ENCODE measurements at places on chromosomes 1 and 21. TPM values are rescaled to one million over a fixed set of nuclear protein-coding genes. Genes with fewer than 3 reads are reported as not detected.
A peak's percentile ranks its signal among the peaks of the same experiment; 100 is the strongest.

DNA sequence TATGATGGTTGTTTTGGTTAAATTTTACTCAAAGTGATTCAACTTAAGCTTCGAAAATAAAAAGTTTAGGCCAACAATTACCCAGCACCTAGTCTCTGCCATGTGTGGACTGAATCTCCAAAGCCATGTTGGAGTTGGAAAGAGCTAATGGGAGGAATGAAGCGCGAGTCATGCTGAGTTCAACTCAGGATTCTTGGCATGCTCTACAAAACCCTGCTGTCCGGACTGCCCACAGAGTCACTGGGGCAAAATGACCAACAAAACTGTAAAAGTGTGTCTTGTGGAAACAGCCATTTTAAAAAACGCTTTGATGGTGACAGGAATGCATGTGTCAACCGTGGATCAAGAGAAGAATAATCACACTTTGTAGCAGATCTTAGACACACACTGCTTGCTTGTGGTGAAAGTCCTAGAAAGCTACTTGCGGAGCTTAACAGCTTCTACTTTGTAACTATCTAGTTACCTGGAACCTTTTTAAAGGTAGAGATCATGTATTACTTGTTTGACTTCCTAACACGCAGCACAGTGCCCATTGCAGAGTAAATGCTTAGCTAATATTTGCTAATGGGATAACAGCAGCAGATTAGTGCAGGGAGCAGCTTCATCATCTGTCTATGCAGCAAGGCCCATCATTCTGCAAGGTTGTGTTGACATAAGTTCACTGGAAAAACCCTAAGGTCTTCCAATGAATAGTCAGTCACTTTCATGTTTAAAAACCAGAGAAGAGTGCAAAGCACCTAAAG is 7.0 kb upstream of the GBP6 start:
- H3K36me3 ChIP-seq, result no peaks in the 10 kb centered on the region
- H3K27ac ChIP-seq, result no peak overlapping the region
- H3K27me3 ChIP-seq, result no peaks in the 10 kb centered on the region
- H3K4me1 ChIP-seq, result peaks cover 4% of the 10 kb centered on the region
- H3K4me3 ChIP-seq, result no peak overlapping the region

DNA sequence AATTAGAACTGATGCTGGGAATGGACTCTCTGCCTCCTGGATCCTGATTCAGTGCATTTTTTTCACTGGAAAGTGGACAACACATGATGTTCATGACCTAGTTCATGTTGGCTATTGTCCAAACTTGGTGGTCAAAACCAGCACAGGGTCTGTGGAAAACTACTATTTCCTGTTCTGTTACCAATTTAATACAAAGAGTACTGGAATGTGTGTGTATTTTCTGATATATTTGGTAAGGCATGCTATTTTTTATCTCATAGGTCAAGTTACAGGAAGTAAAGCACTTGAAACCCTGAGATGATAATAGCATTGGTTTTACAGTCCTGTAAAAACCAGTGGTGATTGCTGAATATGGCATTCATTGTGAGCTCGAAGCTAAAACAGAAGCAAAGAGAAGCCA is 89.9 kb downstream of the SGIP1 start:
- no peaks in the 10 kb centered on the region for H3K4me1 ChIP-seq
- peaks cover 4% of the 10 kb centered on the region for H3K27me3 ChIP-seq
- DNase-seq, result no peak

Gene CELA2B
- not detected for total RNA-seq

Gene CRP
- not detected for total RNA-seq

Gene C1orf56
- 2.4 TPM for total RNA-seq

Gene PANK4
- total RNA-seq, result 54.0 TPM

Gene NBPF4
- not detected for total RNA-seq

Gene MPZL1
- total RNA-seq, result 27.4 TPM

Gene PLA2G2A
- total RNA-seq, result not detected

- H3K4me3 ChIP-seq, result no peak overlapping the region
- DNase-seq, result no peak
Observed at GRCh38 chr1:64775113-64775512, 30.2 kb downstream of the RAVER2 start.

Gene FAAH
- total RNA-seq, result 5.1 TPM

- no peaks in the 10 kb centered on the region for H3K27me3 ChIP-seq
- H3K4me3 ChIP-seq, result no peak overlapping the region
- H3K4me1 ChIP-seq, result no peaks in the 10 kb centered on the region
- H3K36me3 ChIP-seq, result peaks cover 40% of the 10 kb centered on the region
Observed at GRCh38 chr1:74717626-74718025, 15.2 kb downstream of the CRYZ start.

Gene RXRG
- not detected for total RNA-seq

- H3K27ac ChIP-seq, result no peak overlapping the region
- H3K4me1 ChIP-seq, result no peaks in the 10 kb centered on the region
- H3K36me3 ChIP-seq, result no peaks in the 10 kb centered on the region
- no peak for DNase-seq
- peaks cover 4% of the 10 kb centered on the region for H3K27me3 ChIP-seq
Observed at GRCh38 chr1:221350091-221350490, 391.8 kb downstream of the DUSP10 start.

DNA sequence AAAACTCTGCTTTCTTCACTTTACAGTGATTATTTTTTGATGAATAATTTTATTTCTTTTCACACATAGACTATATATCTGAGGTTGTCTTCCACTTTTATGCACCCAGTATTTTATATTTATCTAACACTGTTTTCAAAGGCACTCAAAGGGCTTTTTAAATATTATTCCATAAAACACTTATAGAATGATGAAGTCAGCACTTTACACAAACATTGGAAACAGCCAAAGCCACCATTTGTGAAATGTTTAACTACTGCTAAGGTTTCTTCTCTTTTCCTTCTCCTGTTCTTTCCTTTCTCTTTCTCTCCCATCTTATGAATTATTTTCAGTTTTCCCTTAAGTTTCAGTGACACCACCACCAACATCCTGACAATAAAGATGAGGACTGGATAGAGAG is 317.7 kb upstream of the FAM78B start:
- no peak overlapping the region for H3K4me3 ChIP-seq
- H3K4me1 ChIP-seq, result peaks cover 6% of the 10 kb centered on the region
- no peak for DNase-seq
- H3K27ac ChIP-seq, result no peak overlapping the region

Gene USH2A
- total RNA-seq, result not detected

- no peaks in the 10 kb centered on the region for H3K27me3 ChIP-seq
- peak overlapping the region; percentile 91 for H3K27ac ChIP-seq
- H3K4me1 ChIP-seq, result peaks cover 63% of the 10 kb centered on the region
- no peak for DNase-seq
Observed at GRCh38 chr1:89125240-89125912, 538 bp downstream of the GBP2 start.

- H3K4me1 ChIP-seq, result no peaks in the 10 kb centered on the region
- no peaks in the 10 kb centered on the region for H3K27me3 ChIP-seq
- no peaks in the 10 kb centered on the region for H3K36me3 ChIP-seq
- no peak overlapping the region for H3K4me3 ChIP-seq
- no peak overlapping the region for H3K27ac ChIP-seq
Observed at GRCh38 chr1:219744652-219745469, 132.0 kb upstream of the ZC3H11B start.

Gene B3GALT2
- total RNA-seq, result not detected

- DNase-seq, result no peak
- peaks cover 38% of the 10 kb centered on the region for H3K4me1 ChIP-seq
- peaks cover 29% of the 10 kb centered on the region for H3K36me3 ChIP-seq
- H3K27ac ChIP-seq, result peak overlapping the region; percentile 98
Observed at GRCh38 chr1:32179193-32179442, 357 bp upstream of the TXLNA start.

Gene MYOCOS
- 0.27 TPM for total RNA-seq

DNA sequence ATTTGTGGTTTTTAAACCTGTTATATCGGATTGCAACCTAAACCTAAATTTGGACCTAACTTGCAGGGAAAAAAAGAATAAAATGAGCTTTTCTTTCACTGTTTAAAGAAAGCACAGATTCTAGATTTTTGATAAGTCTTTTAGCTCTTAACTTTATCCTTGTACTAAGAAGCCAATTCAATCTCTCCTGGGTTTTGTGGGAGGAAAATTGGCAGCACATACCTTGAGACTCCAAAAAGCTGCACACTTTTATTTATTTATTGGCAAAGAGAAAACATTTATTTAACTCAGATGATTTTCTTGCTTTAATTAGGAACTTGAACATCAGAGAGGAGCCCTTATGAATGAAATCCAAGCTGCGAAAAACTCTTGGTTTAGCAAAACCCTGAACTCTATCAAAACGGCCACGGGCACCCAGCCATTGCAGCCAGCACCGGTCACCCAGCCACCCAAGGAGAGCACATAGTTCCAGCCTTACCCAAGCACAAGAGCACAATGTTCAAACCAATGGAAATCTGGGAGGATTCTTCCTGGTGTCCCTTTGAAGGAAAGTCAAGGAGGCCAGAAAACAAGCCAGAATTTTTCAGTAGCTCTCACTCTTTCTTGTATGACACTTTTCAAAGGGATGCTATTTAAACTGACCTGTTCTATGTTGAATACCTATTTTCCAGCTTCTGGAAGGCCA is 10.1 kb upstream of the CACYBP start:
- H3K36me3 ChIP-seq, result peaks cover 40% of the 10 kb centered on the region
- no peaks in the 10 kb centered on the region for H3K27me3 ChIP-seq
- peak overlapping the region; percentile 72 for H3K4me3 ChIP-seq
- H3K27ac ChIP-seq, result peak overlapping the region; percentile 85
- DNase-seq, result no peak

GRCh38 chr21:30882866-30883597 is 1.7 kb upstream of the KRTAP11-1 start:
- DNase-seq, result no peak
- no peak overlapping the region for H3K4me3 ChIP-seq
- no peak overlapping the region for H3K27ac ChIP-seq
- no peaks in the 10 kb centered on the region for H3K27me3 ChIP-seq
- H3K4me1 ChIP-seq, result no peaks in the 10 kb centered on the region

Gene ST6GALNAC5
- not detected for total RNA-seq

GRCh38 chr1:22814176-22815042 is 103.8 kb downstream of the EPHB2 start:
- H3K27ac ChIP-seq, result no peak overlapping the region
- no peak overlapping the region for H3K4me3 ChIP-seq
- H3K4me1 ChIP-seq, result no peaks in the 10 kb centered on the region
- peaks cover 8% of the 10 kb centered on the region for H3K27me3 ChIP-seq
- H3K36me3 ChIP-seq, result no peaks in the 10 kb centered on the region

Gene MRAP
- total RNA-seq, result not detected

Gene THEMIS2
- total RNA-seq, result 56.1 TPM

DNA sequence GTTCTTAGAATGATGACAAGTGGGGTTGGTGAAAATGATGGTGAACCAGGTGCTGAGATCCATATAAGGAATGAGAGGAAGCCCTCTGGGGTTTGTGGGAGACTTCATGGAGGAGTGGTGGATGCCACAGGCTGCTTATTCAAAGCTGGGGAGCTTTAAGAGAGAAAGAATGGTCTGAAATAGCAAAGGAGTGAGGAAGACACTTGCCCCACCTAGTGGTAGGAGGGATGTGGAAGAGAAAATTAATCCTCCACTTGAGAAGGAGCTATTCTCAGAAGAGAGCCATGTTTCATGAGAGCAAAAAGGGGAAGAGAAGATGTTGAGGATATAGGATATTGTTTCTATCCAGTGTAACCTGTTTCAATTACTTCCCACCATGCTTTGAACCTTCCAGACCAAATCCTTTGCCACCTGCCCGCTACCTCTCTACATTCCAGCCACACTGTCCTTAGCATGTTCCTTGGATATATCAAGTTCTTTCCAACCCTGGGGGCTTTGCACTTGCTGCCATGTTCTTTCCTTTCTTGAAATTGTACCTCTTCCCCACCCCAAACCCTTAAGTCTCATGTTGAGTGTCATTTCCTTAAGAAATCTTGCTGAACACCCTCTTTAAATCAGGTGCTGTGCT is 19.6 kb upstream of the ZNF648 start:
- H3K27me3 ChIP-seq, result no peaks in the 10 kb centered on the region
- no peak overlapping the region for H3K4me3 ChIP-seq

DNA sequence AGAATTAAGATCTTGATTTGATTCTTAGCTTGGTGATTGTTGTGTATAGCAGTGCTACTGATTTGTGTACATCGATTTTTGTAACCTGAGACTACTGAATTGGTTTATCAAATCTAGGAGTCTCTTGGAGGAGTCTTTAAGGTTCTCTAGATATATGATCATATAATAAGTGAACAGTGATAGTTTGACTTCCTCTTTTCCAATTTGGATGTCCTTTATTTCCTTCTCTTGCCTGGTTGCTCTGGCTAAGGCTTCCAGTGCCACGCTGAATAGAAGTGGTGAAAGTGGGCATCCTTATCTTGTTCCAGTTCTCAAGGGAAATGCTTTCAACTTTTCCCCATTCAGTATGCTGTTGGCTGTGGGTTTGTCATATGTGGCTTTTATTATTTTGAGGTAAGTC is 61.5 kb upstream of the LYST start:
- DNase-seq, result no peak
- H3K4me3 ChIP-seq, result no peak overlapping the region
- H3K4me1 ChIP-seq, result peaks cover 74% of the 10 kb centered on the region
- no peaks in the 10 kb centered on the region for H3K27me3 ChIP-seq

- no peaks in the 10 kb centered on the region for H3K36me3 ChIP-seq
- peak; percentile 3 for DNase-seq
- peaks cover 21% of the 10 kb centered on the region for H3K4me1 ChIP-seq
- H3K27ac ChIP-seq, result no peak overlapping the region
- peaks cover 4% of the 10 kb centered on the region for H3K27me3 ChIP-seq
Observed at GRCh38 chr21:45613396-45613795, 30.1 kb upstream of the PCBP3 start.

GRCh38 chr1:94629259-94630181 is 88.0 kb upstream of the F3 start:
- H3K27ac ChIP-seq, result no peak overlapping the region
- no peak for DNase-seq
- H3K27me3 ChIP-seq, result peaks cover 11% of the 10 kb centered on the region
- no peaks in the 10 kb centered on the region for H3K36me3 ChIP-seq

Gene JAM2
- 2.1 TPM for total RNA-seq

All from activated B cell treated with CpG ODN at 0.5 μM for 24 hours (primary cell).